ENCODE measurements at places on chromosomes 16 and 17. TPM values are rescaled to one million over a fixed set of nuclear protein-coding genes. Genes with fewer than 3 reads are reported as not detected.

DNA sequence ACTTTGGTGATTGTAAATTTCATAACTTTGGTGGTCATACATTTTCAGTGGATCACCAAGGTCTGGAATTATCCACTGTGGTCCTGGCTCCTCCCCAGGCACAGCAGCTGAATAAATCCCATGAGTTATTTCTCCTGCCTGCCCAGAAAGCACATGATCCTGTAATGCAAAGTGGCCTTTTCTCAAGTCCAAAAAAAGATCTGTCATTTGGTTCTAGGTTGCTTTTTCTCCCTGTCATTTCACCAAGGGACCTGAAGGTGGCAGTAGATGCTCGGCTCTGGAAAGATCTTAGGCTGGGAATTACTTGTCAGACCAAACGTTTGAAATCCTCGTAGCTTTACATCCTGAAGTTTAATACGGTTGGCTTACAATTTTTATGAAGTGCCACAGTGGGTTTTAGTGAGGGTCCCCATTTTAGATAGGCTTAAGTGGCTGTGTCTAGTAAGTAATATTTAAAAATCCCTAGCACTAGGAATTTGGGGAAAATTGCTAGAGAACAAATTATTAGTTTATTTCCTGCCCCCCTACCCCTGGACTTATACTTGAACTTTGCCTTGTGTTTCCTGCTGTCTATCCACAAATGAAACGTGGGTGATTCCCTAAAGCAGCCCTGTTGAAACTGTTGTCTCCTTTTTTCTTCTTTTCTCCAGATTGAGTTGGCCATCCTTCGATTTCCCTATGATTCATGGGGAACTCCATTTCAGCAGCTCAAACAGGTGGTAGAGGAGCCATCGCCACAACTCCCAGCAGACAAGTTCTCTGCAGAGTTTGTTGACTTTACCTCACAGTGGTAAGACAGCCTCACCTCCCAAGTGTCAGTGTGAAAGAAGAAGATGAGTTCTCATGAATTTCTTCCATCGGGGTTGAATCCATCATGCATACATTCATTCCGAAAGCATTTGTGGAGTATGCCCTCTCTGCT, 111.7 kb downstream of the MAP2K6 start:
- peaks cover 37% of the 10 kb centered on the region for H3K36me3 ChIP-seq
- no peaks in the 10 kb centered on the region for H3K27me3 ChIP-seq
- no peak overlapping the region for H3K4me3 ChIP-seq
- no peaks in the 10 kb centered on the region for H3K4me1 ChIP-seq
- DNase-seq, result no peak

The RGS11 gene
- 1.3 TPM for total RNA-seq

DNA sequence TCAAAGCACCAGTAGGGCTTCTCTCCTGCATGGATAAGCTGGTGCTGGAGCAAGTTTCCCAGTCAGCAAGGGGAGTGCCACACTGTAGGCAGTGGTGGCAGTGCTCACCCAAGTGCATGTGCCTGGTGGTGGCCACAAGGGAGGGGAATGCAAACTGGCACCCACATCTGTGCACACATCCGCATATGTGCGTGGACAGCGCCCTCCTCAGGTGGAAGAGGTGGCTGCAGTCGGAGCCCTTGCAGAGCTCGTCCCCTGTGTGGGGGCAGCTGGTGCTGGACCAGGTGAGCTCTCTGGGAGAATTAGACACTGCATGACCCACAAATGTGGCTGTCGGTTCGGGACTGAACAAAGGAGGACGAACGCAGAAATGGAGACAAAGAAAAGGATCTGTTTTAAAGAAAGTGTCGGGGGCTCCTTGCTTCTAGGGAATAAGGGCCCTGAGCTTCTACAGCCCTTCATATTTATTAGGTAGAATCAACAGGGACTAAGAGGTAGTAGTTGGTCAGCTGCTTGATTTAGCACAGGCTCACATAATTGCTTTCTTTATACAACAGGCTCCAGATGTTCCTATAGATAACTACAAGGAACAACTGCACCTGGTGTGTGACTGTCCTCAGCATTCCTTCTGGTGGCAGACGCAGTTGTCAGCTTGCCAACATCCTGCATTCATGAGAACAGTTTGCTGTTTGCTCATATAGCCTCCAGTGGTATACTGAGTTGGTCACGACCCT, 5.3 kb upstream of the ZNF689 start:
- no peak for DNase-seq
- no peaks in the 10 kb centered on the region for H3K4me1 ChIP-seq
- no peaks in the 10 kb centered on the region for H3K27me3 ChIP-seq
- H3K4me3 ChIP-seq, result no peak overlapping the region
- no peaks in the 10 kb centered on the region for H3K36me3 ChIP-seq

DNA sequence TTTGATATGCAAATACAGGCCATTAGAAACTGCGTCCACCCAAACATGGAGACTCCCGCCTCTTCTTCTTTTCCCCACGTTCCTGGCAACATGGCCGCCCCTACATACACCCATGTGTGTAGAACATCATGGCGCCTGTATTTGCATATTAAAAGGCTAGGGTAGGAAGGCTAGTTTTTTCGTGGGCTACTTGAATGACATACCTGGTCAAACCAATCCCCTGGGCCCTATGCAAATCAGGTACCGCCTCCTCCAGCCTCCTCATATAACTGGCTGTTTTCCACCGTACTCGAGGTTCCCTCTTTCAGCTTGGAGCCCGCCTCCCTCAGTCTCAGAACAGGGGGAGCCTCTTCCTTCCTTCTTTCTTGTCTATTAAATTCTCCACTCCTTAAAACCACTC, 840 bp upstream of the CD300LB start:
- H3K27me3 ChIP-seq, result no peaks in the 10 kb centered on the region
- no peak overlapping the region for H3K27ac ChIP-seq

DNA sequence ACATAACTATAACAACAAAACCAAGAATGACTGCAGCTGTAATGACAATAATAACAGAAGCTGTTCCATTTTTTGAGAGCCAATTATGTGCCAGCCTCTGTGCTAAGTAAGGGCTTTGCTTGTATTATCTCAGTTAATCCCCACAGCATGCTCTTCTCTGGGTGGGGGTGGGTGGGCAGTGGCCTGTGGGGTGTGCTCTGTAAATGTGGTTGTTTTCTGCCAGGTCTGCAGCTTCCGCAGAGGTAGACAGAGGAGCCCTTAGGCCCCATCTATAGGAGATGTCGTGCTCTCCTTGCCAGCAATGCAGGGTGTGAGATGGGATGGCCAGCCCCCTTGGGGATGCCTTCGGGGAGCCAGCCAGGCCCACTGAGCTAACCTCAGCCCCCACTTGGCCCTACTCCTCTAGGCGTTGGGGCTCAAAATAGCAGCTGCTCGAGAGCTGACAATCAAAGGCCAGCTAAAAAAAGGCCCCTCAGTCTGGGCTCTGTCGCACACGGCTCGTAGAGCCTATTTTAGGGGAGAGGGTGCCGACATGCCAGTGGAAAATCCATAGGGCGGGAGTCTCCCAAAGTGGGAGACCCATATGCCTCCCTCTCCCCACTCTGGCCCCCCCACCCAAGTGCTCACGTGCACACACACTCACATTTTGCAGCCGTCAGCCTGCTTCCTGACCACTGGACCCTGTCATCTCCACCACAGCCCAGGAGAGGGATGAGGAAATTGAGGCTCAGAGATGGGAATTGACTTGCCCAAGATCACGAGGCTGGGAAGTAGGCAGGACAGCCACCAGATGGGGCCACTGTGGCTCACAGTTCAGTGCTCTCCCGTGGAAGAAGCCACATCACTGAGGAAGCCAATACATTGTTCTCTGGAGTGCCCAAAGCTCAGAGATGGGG, 15.8 kb downstream of the CDH16 start:
- no peaks in the 10 kb centered on the region for H3K36me3 ChIP-seq
- peak overlapping the region; percentile 92 for H3K27ac ChIP-seq
- no peak overlapping the region for H3K4me3 ChIP-seq

- no peak for DNase-seq
- H3K36me3 ChIP-seq, result no peaks in the 10 kb centered on the region
- no peak overlapping the region for H3K27ac ChIP-seq
These were observed 158.5 kb downstream of the RPTOR start for GRCh38 chr17:80703142-80703478.

- DNase-seq, result no peak
- peaks cover 43% of the 10 kb centered on the region for H3K4me1 ChIP-seq
- H3K27ac ChIP-seq, result peak overlapping the region; percentile 99
These were observed 677 bp downstream of the SNTB2 start for GRCh38 chr16:69187446-69188235.

DNA sequence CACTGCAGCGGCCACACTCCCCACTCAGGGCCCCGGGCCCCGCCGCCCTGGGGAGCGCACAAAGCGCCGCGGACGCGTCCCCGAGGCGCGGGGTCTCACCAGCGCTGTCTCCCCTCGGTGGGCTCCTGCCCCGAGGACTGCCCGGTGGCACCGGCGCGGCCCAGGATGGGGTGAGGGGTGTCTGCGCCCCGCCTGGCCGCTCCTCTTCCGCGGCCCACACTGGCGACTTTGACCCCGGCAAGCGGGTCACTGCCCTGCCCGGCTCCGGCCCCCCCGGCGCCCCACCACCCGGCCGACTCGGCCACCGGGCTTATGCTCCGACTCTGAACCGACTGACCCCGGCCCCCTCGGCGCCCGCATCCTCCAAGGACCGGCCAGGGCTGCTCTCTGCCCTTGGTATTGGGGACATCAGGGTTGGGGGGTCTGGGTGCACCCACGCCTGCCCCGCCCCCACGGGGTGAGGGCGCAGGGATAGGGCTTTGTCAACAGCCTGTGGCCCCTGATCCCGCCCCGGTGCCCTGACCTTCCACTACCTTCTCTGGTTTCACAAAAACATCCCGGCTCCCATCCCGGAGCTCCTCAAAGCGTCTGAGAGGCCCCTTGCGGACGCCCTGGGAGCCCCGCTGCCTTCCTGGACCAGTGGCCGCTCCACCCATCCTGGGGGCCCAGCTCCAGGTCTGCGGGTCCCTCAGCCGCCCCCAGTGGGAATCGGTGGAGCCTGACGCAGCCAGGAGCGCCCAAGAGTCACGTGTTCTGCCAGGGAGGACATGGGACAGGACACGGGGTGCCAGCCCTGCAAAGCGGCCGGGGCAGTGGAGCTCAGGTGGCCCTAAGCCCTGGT, 829 bp downstream of the GCGR start:
- DNase-seq, result no peak
- H3K27me3 ChIP-seq, result peaks cover 36% of the 10 kb centered on the region
- no peaks in the 10 kb centered on the region for H3K36me3 ChIP-seq
- H3K4me1 ChIP-seq, result peaks cover 19% of the 10 kb centered on the region

DNA sequence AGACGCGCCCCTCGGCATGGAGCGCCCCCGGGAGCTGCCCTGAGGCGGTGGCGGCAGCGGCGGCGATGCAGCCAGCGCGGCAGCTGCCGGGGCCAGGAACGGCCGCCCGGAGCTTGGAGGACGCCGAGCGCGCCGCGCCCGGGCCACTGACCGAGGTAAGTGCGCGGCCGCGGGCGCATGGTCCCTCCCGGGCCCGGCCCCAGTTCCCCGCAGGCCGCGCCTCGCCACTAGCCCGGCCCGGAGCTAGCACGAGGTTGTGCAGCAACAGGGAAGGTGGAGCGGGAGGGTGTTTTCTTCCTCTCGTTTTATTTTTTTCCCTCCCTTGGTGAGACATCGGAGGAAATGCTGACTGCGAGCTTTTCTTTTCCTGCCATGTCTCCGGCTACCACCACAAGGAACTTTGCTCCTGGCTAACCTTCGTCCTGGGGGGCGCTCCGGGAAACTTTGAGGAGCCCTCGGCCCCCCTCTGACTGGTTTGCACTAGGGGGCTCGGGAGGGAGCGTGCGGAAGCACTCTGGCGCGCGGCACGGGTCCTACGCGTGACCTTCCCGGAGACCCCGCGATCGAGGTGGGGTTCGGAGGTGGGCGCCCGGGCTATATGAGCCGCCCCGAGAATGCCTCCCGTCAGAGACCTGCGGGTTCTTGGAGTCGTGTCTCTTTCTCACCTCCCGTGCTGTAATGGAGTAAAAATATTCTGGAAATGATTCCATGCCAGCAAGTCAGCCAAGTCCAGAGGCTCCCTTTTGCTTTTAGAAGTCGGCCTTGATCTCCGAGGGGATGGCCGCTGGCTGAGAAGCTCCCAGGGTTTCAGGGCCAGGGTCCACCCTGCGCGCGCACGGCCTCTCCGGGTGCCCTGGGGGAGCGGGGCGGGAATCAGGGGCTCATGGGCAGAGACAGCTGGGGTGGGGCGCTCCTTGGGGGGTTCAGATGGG, 868 bp downstream of the KCNJ12 start:
- H3K36me3 ChIP-seq, result no peaks in the 10 kb centered on the region
- peaks cover 25% of the 10 kb centered on the region for H3K4me1 ChIP-seq
- no peak overlapping the region for H3K27ac ChIP-seq
- H3K27me3 ChIP-seq, result peaks cover 74% of the 10 kb centered on the region

GRCh38 chr16:29304251-29304650, 102.3 kb downstream of the NPIPB11 start:
- DNase-seq, result no peak
- no peak overlapping the region for H3K4me3 ChIP-seq
- H3K36me3 ChIP-seq, result no peaks in the 10 kb centered on the region
- H3K27me3 ChIP-seq, result no peaks in the 10 kb centered on the region

Measured in esophagus squamous epithelium (tissue), 5 donors.